Aorta (tissue), 5 donors: ENCODE measurements at places on chromosomes 12 and 14. TPM values are rescaled to one million over a fixed set of nuclear protein-coding genes. Genes with fewer than 3 reads are reported as not detected.
A peak's percentile ranks its signal among the peaks of the same experiment; 100 is the strongest.

CATSPERB gene
- 12.9 TPM for total RNA-seq

- no peaks in the 10 kb centered on the region for H3K4me1 ChIP-seq
- peak; percentile 87 for DNase-seq
- no peak overlapping the region for H3K27ac ChIP-seq
- H3K4me3 ChIP-seq = no peak overlapping the region
- no peaks in the 10 kb centered on the region for H3K36me3 ChIP-seq
These were observed 29.0 kb downstream of the SERPINA11 start for GRCh38 chr14:94423453-94424056.

- no peaks in the 10 kb centered on the region for H3K36me3 ChIP-seq
- no peak overlapping the region for H3K27ac ChIP-seq
- DNase-seq = no peak
These were observed 81.6 kb upstream of the MANSC4 start for GRCh38 chr12:27861428-27862167.

DNA sequence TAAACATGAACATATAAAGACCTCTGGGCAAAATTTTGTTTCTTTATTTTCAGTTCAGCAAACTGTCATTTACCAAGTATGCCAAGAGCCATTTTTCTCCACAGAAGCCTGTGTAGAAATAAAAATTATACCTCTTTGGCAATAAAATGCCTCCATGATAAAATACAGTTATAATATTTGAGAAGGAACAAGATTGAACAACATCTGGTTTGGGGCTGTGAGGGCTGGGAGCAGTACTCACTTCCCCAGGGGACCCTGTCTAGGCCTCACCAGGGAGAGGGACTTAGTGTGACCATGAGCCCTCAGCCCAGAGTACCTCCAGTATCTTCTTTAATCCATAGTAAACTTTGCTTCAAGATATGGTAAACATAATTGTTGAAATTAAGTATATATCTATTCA lies 65.1 kb downstream of the DAAM1 start:
- H3K27me3 ChIP-seq = no peaks in the 10 kb centered on the region
- H3K36me3 ChIP-seq = no peaks in the 10 kb centered on the region
- H3K27ac ChIP-seq = peak overlapping the region; percentile 58
- H3K4me1 ChIP-seq = peaks cover 26% of the 10 kb centered on the region

- no peak overlapping the region for H3K4me3 ChIP-seq
- no peaks in the 10 kb centered on the region for H3K4me1 ChIP-seq
- DNase-seq = no peak
- H3K27ac ChIP-seq = no peak overlapping the region
These were observed 91.6 kb downstream of the TPH2 start for GRCh38 chr12:72030277-72030676.

CPNE6 gene
- total RNA-seq = 0.99 TPM
